Peyer's patch (tissue), 4 donors: ENCODE measurements at places on chromosomes 11 and 22. TPM values are rescaled to one million over a fixed set of nuclear protein-coding genes. Genes with fewer than 3 reads are reported as not detected.

Gene ARHGAP8
- 19.2 TPM for total RNA-seq

Gene CARD18
- not detected for total RNA-seq

Gene DEPDC7
- total RNA-seq: 49.1 TPM

Gene RIBC2
- total RNA-seq: 0.85 TPM

Gene MEI1
- 6.0 TPM for total RNA-seq

Gene APOBEC3G
- 4.9 TPM for total RNA-seq

Gene RIMBP3B
- not detected for total RNA-seq

Gene DGAT2
- total RNA-seq: 5.6 TPM

Gene KRTAP5-4
- total RNA-seq: not detected

Gene ZNF280B
- total RNA-seq: 0.47 TPM

DNA sequence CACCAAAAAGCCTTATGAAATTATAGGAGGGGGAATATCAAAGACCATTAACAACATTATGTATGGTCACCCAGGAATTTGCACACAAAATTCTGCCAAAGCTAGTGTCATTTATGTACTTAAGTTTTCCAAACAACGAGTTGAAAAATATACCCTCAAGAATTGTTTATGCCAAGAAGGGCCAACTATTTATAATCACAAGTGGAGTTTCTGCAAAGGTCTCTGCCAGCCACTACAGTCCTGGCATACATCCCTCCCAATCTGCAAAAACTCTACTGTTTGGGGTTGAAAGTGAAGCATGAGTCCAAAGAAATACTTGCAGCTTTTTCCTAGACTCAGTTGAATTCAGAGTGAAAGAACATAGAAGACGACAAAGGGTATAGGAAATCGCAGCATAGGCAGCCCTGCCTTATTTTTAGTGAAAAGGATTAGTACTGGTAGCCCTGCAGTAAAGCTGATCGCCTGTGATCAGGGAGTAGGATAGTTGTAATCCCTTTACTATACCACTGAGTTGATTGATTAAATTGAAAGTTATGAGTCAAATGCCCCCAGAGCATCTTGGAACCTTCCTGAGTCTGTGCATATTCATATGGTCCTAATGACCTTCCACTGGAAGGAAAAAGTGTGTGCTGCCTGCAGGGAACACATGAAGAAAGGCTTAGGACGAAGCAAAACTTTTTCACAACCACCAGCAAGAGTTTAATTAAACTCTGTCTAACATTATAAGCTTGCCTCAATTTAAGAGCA lies 144.0 kb downstream of the SPON1 start:
- no peak for DNase-seq

- DNase-seq: no peak
Measured at GRCh38 chr11:96126917-96127595, 203.1 kb upstream of the MTMR2 start.

DNA sequence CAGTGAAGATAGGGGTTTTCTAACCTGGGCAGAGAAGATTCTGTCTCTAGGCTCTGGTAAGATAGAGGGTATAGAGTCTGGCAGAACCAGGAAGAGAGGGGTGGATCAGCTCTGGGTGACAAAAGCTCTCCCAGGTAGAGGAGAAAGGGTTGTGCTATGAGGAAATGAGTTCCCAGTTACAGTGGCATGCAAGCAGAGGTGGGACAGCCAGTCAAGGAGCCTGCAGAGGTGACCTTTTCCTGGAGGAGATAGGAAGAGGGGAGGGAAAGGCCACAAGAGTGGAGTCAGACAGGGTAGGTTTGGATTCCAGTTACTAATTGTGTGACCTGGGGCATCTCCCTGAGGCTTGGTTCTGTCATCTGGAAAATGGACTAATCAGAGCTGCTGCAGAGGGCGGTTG lies 3.4 kb upstream of the CAPN5 start:
- no peak for DNase-seq

DNA sequence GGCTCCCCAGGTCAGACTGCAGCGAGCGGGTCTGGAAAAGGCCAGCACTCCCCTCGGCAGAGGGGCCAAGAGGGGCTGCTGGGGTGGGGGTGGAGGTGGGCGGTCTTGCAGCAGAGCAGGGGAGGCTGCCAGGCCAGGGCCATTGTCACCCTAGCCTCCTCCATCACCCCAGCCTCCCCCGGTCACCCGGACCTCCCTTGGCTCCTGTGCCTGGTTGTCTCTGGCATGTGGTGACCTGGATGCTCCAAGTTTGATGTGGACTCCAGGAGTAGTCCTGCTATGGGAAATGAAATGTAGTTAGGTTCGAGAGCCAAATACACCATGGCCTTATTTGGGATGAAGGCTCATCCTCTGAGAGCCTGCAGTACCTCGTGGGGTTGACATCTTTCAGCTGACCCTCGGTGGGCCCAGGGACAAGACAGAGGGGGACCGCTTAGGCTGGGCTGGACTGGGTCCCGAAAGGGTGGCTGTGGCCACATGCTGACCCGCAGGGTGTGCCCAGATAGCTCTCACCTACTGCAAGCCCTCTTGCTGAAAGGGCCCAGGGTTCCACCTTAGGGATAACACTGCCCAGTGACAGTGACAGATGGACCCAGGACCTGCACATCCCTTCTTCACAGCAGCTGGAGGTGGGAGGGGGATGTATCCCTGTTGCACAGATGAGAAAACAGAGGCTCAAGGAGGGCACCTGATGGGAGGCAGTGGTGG lies 24.1 kb downstream of the MRGPRD start:
- DNase-seq: no peak

- no peak for DNase-seq
Measured at GRCh38 chr11:44971185-44971584, 20.5 kb upstream of the TP53I11 start.

DNA sequence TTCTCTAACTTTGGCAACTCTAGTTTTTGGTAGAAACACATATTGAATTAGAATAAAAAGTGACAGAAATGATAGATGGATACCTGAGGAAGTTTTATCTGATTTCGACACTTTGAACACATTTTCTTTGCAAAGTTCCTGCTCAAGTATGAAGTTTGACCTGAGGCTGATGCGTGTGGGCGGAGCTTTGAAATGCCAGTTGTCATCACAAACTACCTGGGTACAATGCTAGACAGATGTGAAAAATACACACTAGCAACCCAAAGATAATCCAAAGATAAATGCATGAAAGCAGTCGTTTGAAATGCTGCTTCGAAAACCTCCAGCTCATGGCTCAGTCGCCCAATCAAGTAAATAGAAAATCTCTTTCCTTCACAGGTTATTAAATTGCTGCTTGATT lies 54.8 kb downstream of the CD44 start:
- DNase-seq: peak; percentile 52

DNA sequence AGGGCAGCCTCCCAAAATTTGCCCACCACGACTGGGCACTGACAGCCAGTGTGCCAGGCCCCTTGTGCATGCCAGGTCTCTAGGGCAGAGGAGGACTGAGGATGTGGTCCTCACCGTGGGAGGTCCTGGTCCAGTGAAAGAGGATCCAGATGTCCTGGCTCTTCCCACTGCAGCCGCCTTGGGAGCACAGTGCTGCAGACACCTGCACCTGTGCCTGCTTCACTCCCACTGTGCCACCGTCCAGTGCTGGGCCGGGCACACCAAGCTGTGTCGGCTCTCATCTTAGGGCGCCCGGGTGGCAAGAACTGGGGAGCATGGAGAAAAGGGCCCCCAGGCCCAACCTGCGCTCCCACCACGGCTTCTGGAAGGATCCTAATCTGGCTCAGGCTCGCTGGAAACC lies 1147.1 kb downstream of the BRD1 start:
- no peak for DNase-seq

DNA sequence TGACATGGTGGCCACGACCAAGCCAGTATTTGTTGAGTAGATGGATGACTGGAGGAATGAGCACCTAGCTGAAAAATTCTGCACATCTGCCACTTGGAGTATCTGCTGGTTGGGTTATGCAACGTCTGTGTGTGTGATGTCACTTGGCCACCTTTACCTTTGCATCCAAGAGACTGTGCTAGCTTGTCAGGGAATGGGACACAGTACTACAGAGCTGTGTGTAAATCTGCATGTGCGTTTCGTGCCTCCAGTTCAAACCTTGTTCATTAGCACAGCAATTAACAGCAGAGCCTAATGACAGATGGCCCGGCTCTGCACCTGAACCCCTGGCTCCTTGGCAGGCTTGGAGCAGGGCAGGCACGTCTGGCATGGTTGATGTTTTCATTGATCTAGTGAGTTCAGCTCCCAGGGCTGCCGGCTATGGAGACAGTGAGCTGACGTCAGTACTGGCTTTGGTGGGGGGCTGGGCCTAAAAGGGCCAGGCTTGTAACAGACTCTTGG lies 188.4 kb upstream of the NAV2 start:
- no peak for DNase-seq

DNA sequence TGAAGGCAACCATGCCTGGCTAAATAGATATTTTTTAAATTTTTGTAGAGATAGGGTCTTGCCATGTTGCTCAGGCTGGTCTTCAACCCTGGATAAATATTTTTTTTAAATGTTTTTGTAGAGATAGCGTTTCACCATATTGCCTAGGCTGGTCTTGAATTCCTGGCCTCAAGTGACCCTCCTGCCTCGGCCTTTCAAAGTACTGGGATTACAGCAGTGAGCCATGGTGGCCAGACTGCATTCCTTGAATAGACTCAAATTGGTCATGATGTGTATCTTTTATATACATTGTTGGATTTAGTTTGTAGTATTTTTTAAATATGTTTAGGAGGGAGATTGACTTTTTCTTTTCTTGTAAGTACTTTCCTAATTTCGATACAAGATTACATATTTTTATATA lies 325.7 kb upstream of the C11orf87 start:
- DNase-seq: no peak

GRCh38 chr11:1992111-1992510 lies 5.5 kb downstream of the H19 start:
- no peak for DNase-seq

- DNase-seq: no peak
Measured at GRCh38 chr22:19821523-19822300, 33.0 kb downstream of the GNB1L start.

- DNase-seq: no peak
Measured at GRCh38 chr11:110738641-110739040, 26.4 kb upstream of the ARHGAP20 start.

DNA sequence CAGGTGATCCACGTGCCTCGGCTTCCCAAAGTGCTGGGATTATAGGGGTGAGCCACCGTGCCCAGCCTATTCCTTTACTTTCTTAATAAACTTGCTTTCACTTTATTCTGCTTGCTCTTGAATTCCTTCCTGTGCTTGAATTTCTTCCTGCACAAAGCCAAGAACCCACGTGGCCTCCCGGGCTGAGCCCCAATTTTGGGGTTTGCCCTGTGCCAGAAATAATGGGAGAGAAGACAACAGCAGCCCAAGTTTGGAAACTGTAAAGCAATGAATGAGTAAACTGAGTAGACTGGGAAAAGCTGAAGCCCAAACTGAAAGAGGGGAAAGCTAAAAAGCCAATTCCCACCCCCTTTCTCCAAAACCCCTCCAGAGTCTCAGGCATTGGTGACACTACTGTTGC lies 136.4 kb downstream of the NECTIN1 start:
- DNase-seq: no peak

DNA sequence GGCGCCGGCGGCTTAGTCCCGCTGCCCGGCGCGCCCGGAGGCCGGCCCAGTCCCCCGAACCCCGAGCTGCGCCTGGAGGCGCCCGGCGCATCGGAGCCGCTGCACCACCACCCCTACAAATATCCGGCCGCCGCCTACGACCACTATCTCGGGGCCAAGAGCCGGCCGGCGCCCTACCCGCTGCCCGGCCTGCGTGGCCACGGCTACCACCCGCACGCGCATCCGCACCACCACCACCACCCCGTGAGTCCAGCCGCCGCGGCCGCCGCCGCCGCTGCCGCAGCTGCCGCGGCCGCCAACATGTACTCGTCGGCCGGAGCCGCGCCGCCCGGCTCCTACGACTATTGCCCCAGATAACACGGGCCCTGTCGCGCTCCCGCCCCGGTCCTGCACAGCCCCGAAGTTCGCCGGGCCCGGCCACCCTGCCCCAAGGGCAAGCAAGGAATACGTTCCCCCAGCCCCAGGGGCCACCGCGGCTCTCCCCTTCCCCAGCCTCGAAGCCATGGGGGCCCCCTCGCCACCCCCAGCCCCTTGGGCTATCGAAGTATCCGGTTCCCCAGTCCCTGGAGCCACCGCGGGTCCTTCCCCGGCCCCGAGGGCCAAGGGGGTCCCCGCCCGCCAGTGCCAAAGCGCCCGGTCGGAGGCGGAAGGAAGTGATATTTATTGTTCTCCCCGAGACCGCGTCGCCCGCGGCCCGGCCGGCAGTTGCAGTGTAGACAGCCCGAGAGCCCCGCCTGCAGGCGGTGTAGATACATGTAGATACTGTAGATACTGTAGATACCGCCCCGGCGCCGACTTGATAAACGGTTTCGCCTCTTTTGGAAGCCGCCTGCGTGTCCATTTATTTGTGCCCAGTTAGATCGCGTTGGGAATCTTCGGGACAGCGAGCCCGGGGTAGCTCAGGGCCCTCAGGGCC lies 6.2 kb downstream of the TBX1 start:
- DNase-seq: peak; percentile 77

GRCh38 chr11:16831316-16832192 lies 93.1 kb downstream of the C11orf58 start:
- DNase-seq: no peak

DNA sequence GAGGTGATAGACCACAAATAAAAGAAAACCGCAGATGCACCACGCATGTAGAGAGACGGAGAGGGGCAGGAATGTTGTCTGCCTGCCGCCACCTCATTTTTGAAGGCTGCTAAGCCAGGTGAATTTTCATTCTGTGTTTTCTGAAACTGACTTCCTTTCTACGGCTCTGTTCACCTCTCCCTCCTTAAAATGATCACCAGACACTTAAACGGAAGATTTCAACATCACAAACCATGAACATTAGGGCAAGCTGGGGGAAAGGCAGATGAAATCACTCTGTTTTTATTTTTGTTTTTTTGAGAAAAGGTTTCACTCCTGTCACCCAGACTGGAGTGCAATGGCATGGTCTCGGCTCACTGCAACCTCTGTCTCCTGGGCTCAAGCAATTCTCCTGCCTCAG lies 232.4 kb downstream of the MIAT start:
- no peak for DNase-seq

- DNase-seq: no peak
Measured at GRCh38 chr11:130634961-130635473, 186.6 kb downstream of the ADAMTS15 start.

GRCh38 chr22:49046546-49047361 lies 780.9 kb downstream of the BRD1 start:
- peak; percentile 31 for DNase-seq

- no peak for DNase-seq
Measured at GRCh38 chr22:39556970-39557841, 13.3 kb upstream of the CACNA1I start.

DNA sequence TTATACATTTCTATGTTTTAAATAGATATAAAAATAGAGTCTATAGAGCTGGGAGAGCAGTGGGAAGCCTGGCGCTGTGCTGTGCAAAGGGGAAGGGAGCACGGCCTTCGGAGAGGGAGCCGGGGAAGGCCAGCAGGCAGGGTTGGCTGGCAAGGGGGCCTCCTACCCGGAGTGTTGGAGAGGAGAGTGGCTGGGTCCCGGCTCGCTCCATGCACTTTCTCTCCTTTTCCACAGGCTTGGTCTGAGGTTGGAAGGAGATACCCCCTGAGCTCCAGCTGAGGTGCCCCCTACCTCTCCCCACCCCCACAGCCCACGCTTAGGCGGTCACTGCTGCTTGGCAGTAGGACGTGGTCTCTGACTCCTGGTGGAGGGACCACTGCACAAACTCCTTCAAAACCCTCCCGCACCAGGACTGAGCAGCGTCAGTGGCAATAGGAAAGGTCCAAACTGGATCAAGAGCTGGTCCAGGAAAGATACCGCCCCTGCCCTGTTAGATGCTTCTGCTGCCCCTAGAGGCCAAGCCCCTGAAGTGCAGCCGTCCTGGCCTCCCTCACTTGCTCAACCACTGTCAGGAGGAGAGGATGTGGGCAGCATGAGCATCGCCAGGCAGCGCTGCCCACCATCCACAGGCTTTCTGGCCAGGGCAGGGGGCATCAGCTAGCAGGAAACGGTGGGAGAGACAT lies 52.9 kb downstream of the SYT13 start:
- peak; percentile 85 for DNase-seq

- no peak for DNase-seq
Measured at GRCh38 chr22:44448271-44448830, 49.7 kb downstream of the RTL6 start.
